NCI-H1092 treated with DMSO at 0.1 percent for 48 hours (cell line): ENCODE measurements at places on chromosomes 2 and 18.

GRCh38 chr2:85930129-85931124 lies 41.6 kb upstream of the ST3GAL5 start:
- no peak for DNase-seq

- DNase-seq: no peak
Measured at GRCh38 chr2:160490733-160491685, 2.6 kb downstream of the RBMS1 start.

DNA sequence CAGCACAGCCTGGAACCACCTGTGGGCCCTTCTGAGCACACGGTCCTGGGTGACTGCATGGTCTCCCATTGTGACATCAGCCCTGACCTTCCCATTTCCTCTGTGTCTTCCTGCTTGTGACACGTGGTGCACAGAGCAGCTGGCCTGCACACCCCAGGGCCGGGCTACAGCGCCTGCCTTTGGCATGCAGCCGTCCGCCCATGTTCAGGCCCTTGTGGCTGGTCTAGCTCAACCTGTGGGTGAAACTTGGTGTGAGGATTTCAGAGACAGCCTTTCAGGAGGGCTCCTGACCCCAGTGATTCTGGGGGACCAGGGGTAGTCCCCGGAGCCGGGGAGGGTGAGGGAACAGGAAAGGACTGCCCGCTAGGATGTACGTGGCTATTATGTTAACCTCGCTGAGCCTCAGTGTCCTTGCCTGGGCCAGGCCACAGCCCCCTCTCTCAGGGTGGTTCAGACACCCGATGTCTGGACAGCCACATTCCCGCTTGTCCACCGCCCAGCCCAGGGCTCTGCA lies 284.8 kb upstream of the HS6ST1 start:
- DNase-seq: no peak

GRCh38 chr18:56598422-56598821 lies 40.0 kb downstream of the TXNL1 start:
- no peak for DNase-seq

- no peak for DNase-seq
Measured at GRCh38 chr2:180730976-180731375, 249.4 kb upstream of the UBE2E3 start.

GRCh38 chr2:17733599-17733998 lies 20.0 kb downstream of the SMC6 start:
- no peak for DNase-seq

DNA sequence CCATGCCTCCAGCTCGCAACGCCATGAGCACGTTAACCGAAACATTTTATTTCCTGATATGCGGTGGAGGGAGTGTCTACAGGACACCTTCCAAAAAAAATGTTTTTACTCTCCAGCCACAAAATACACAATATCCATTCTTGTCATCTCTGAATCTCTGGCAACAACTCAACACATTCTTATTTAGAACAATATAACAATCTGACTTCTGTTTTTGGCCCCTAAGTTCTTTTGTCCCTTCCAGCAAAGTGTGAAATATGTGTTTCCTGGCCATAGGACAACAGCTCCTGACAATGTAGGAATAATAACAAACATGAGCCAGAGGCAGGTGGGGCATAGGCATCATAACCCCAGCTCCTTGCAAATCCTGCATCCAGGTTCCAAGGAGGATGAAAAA lies 163.0 kb downstream of the DDX1 start:
- no peak for DNase-seq

- no peak for DNase-seq
Measured at GRCh38 chr2:174763780-174764179, 492 bp downstream of the CHRNA1 start.

GRCh38 chr2:114061566-114062098 lies 171.7 kb downstream of the ACTR3 start:
- no peak for DNase-seq

DNA sequence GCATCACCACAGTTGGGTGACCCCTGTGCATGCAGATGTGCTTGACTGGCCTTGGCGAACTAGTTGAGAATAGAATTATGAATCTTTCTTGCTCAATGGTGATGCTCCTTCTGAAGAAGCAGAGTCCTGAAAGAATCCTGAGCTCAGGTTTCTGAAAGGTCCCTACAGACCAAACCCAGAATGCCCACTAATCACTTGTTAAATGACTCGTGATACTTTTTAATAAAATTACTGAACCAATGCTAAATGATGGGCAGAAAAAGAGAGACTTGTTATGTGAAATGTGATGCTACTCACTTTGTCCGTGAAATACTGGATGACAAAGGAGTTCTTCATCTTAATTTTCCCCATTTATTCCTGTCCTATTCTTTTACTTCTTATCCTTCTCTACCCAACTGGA lies 263.5 kb upstream of the LRRTM1 start:
- no peak for DNase-seq

- no peak for DNase-seq
Measured at GRCh38 chr2:128641421-128642080, 322.9 kb upstream of the HS6ST1 start.

DNA sequence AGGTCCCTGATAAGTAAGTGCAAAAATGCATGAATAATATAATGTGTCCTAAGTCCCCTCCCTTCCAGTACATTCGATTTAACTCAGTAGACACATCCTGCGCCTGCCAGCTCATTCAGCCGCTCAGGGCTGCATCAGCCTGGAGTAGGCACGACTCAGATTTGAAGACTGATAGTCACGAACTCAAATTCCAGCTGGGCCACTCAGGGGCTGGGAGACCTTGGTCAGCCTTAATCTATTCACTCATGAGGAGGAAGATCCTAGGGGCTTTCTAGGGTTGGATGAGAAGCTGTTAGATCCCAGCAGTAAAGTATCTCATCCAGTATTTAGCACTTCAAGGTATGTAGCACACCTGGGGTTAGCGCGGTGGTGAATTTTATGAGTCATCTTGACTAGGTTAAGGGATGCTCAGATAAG lies 98.9 kb upstream of the ODC1 start:
- no peak for DNase-seq

DNA sequence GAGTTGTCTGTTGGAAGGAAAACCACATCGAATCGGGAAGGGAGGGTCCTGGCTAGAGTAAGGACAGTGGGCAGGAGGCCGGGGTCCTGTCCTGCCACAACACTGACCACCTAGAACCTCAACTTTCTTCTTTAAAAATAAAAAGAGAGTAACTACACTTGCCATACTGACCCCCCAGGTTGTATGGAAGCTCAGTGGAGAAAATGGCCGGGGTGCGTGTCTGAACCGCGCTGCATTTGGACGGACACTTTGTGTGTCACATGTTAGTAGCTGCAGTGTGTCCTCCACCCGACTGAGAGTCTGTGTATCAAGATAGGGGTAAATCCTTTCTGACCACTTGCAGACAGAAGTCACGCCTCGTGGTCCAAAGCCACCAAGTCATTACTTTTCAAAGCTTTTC lies 87.0 kb downstream of the GBX2 start:
- no peak for DNase-seq

DNA sequence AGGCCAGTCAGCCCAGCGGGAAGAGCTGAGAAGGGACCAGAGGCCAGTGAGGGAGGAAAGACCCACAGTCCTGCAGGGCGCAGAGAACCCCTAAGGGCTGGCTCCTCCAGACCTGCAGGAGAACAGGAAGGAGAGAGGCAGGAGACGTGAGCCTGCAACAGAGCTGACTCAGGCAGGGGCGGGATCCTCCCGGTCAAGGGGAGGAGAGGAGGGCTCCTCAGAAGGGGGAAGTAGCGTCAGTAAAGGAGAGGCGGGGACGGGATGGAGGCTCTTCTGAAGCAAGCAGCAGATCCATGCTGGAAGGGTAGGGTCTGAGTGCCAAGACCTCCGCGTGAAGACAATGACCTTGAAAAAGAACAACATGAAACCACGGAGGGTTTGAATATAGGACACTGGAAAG lies 50.8 kb downstream of the TRABD2A start:
- DNase-seq: no peak

DNA sequence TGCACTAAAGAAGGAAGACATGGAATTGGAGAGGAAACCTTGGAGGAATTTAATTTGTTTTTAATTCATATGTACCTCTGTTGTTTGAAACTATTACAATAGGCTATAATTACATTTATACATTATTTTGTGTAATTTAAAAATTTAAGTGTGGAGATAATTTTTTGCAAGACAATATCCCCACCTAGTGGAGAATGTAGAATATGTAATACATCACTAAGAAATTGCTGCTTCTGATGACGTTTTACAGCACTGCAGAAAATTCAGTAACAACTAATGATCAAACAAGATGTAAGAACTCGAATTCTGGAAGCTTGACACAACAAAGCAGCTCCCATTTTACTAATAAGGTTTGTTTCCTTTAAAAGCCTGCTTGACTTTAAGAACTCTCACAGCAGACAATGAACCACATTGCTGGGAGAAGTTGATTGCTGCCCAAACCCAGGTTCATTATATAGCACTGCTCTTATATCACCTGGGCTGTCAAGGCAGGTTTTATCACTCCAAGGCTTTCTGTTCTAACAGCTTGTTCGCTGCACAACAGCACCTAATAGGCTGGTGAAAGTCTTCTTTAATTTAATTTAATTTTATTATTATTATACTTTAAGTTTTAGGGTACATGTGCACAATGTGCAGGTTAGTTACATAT lies 53.4 kb downstream of the THADA start:
- DNase-seq: peak; percentile 19

GRCh38 chr2:36781907-36782720 lies 85.6 kb downstream of the VIT start:
- DNase-seq: no peak

GRCh38 chr2:187877391-187877790 lies 323.2 kb upstream of the TFPI start:
- no peak for DNase-seq

DNA sequence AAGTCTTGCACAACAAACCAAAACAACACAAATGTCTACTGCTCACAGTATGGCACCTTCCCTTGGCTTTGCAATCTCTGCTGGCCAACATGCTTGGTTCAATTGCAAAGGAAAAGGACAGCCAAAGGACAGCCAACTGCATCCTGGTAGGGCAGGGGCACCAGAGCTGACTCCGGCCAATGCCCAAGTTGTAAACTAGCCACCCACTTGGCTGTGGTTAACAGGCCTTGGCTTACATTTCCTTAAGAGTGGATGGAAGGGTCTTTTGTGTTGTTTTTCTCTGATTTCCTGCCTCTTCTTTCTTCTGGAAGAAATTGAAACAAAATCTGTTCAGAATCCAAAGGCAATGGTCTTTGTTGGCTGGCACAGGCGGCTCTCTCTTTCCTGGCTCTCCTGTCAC lies 119.1 kb upstream of the TRIB2 start:
- no peak for DNase-seq

- DNase-seq: no peak
Measured at GRCh38 chr2:33421820-33422219, 54.6 kb upstream of the RASGRP3 start.

- DNase-seq: no peak
Measured at GRCh38 chr2:217106650-217107014, 246.8 kb upstream of the TNP1 start.

DNA sequence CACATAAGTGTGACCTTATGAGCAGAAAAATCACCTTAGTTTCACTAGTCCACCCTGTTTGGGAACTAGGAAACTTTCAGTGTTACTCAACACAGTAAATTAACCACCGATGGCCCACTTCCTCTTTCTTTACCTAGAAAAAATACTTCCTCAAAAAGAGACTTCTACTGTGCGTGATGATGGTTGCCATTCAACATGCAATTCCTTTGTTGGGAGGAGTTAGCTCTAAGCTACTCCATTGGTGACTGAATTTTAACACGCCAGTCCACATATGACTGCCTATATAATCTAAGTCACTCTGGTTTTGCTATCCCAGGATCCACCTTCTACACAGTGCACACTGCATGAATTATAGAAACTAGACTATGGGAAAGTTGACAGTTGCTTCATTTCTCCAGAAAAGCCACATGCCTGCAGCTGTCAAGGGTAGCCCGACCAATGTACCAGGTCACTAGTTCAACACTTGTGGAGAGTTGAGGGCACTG lies 47.8 kb upstream of the REG3G start:
- no peak for DNase-seq

- no peak for DNase-seq
Measured at GRCh38 chr2:31238126-31238905, 4.4 kb downstream of the EHD3 start.

DNA sequence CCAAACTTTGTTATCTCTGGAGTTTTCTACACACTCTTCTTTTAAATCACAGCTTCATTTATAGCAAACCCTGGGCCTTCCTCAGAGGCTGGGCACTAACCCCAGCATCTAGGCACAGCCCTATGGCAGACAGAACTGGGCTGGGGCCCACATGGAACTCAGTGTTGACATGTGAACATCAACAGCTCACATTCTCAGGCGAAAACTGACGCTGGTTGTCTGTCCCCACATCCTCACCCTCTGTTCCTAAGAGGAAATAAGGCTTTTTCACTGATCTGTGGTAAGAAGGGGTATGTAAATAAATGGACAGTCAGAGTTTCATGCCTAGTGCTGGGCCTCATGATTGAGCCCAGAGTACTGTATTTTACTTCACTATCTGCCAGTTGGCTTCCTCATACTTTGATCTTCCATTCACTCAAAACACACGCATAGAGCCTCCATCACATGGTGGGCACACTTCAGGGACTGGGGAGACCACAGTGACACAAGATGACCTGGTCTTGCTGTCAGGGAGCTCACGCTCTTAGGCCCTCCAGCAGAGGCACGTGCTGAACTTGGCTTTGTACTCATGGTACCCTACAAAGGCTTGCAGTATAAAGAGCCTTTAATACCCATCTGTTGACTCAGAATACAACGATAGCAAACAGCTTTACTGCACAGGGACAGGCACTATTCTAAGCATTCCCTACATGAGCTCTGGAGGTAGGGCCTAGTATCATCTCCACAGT lies 43.0 kb downstream of the EFEMP1 start:
- no peak for DNase-seq

DNA sequence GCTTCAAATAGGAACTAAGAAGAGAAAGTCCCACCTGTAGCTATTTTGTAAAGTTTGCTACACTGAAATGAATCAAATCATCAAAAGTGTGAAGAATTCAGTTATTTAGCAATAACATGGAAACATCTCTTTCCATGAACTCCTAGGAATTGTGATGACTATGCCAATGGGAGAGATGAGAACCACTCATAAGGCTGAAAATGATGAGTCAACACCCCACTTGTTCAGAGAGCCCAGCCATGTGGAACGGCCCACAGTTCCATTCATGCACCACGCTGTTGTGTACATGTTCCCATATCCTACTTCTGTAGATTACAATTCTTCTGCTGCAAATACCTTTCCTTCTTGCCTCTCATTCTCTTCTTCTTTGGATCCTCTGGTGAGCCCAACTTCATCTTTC lies 645.5 kb upstream of the ID2 start:
- no peak for DNase-seq

- DNase-seq: no peak
Measured at GRCh38 chr2:71725836-71726235, 272.5 kb downstream of the DYSF start.

GRCh38 chr2:96306370-96306769 lies 1.0 kb upstream of the SNRNP200 start:
- no peak for DNase-seq

GRCh38 chr2:127654838-127655175 lies 8.9 kb downstream of the GPR17 start:
- DNase-seq: no peak

GRCh38 chr18:63147973-63148372 lies 171.6 kb downstream of the BCL2 start:
- DNase-seq: no peak
